ENCODE measurements at places on chromosomes 7 and 10. TPM values are rescaled to one million over a fixed set of nuclear protein-coding genes. Genes with fewer than 3 reads are reported as not detected.

ENTPD7 gene
- 16.1 TPM for total RNA-seq

GSAP gene
- total RNA-seq = 29.4 TPM

ARF5 gene
- 132 TPM for total RNA-seq

KCNH2 gene
- total RNA-seq = 1.3 TPM

FAM25G gene
- total RNA-seq = not detected

PITX3 gene
- total RNA-seq = not detected

TFR2 gene
- 0.79 TPM for total RNA-seq

C10orf143 gene
- total RNA-seq = 6.6 TPM

SRGN gene
- 130 TPM for total RNA-seq
